ENCODE measurements at places on chromosomes 3 and 15.

GRCh38 chr15:58929891-58930416 is 3.5 kb downstream of the SLTM start:
- DNase-seq = no peak
- no peak overlapping the region for H3K27ac ChIP-seq
- no peak overlapping the region for H3K4me3 ChIP-seq
- no peaks in the 10 kb centered on the region for H3K27me3 ChIP-seq

DNA sequence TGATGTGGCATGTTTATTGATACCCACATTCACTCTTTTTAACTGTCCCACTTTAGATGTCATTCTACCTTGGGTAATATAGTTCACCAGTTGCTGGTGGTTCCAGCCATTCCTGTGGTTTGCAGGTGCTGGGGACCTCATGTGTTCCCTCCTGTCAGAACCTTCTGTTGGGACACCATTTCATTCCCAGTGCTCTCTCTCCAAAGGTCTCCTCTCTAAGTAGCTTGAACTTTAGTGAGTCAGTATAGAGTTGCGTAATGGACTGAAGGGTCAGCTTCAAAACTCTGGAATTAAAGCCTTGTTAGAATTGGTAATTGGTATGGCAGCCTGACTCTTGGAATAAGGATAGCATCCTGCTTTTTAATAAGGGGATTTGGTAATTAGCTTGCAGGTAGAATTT is 108.5 kb downstream of the PLCL2 start:
- no peak for DNase-seq
- H3K36me3 ChIP-seq = peaks cover 4% of the 10 kb centered on the region
- H3K27me3 ChIP-seq = no peaks in the 10 kb centered on the region
- no peak overlapping the region for H3K4me3 ChIP-seq

DNA sequence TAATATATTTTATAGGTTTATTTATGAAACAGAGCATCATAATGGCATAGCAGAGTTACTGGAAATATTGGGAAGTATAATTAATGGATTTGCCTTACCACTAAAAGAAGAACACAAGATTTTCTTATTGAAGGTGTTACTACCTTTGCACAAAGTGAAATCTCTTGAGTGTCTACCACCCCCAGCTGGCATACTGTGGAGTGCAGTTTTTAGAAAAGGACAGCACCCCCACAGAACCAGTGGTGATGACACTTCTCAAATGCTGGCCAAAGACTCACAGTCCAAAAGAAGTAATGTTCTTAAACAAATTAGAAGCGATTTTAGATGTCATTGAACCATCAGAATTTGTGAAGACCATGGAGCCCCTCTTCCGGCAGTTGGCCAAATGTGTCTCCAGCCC is 58.1 kb downstream of the DNAH1 start:
- no peak for DNase-seq
- no peak overlapping the region for H3K27ac ChIP-seq
- no peaks in the 10 kb centered on the region for H3K27me3 ChIP-seq
- H3K4me3 ChIP-seq = no peak overlapping the region

DNA sequence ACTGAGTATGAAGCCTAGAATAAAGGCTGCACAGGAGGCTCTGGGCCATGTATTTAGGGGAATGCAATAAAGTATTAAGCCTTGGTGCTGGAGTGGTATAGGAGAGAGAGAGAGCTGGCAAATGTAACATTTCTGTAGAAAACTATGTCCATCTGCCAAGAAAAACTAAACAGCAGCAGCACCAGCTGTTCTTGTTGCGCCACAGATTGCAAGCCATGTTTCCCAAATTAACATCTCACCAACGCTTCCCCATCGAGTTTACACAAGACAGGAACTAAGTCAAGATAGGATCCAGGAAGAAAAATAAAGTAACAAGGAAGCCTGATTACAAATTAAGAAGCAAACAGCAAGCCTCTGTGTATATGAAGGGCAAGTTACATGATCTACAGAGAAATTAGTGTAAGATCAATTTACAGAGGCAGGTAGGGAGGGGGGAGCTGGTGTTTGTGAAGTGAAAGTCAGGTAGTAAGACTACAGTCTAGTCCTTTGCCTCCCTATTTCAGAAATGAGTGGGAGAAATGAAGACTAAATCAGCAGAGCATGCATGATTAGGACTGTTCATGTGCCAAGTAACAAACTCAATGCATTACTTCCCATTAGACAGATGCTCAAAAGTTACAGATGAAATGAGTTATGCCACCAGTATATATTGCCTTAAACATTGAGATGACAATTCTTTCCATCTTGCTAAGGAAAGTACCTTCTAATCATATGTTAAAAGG is 900.5 kb downstream of the EPHA3 start:
- H3K36me3 ChIP-seq = no peaks in the 10 kb centered on the region
- no peak for DNase-seq
- no peaks in the 10 kb centered on the region for H3K4me1 ChIP-seq
- no peaks in the 10 kb centered on the region for H3K27me3 ChIP-seq
- no peak overlapping the region for H3K4me3 ChIP-seq
- no peak overlapping the region for H3K27ac ChIP-seq

DNA sequence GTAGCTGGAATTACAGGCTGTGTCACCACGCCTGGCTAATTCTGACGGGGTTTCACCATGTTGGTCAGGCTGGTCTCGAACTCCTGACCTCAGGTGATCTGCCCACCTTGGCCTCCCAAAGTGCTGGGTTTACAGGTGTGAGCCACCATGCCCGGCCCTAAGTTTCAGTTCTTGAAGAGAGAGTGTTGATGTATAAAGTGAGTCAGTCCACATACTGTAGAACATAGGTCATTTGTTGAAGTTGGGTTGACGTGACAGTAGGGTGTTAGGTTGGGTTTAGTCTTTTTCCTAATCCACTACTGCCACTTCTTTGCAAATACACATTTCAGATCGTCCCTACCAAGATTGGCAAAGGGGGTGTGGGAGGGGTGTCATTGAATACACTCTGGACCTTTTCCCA is 15.2 kb downstream of the DNAJC19 start:
- H3K4me3 ChIP-seq = no peak overlapping the region
- H3K27me3 ChIP-seq = no peaks in the 10 kb centered on the region
- DNase-seq = no peak
- H3K36me3 ChIP-seq = peaks cover 37% of the 10 kb centered on the region

DNA sequence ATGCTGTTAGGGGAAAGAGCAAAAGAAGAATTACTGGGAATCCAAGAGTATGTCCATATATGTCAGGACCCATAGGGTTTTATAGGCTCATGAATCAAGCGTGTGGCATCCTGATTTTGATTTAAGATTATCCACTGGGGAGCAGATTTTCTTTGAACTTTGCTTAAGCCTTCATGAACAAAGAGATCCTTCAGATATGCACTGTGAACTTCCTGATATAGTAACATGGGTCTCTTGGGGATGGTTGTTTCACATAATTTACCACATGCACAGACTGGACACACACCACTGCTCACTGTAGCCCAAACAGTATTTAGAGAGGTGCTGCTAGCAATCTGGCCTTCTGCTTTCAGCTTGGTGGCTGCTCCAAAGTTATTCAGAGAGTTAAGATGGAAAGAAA is 200.9 kb upstream of the ZPLD1 start:
- no peak overlapping the region for H3K4me3 ChIP-seq
- no peaks in the 10 kb centered on the region for H3K36me3 ChIP-seq

DNA sequence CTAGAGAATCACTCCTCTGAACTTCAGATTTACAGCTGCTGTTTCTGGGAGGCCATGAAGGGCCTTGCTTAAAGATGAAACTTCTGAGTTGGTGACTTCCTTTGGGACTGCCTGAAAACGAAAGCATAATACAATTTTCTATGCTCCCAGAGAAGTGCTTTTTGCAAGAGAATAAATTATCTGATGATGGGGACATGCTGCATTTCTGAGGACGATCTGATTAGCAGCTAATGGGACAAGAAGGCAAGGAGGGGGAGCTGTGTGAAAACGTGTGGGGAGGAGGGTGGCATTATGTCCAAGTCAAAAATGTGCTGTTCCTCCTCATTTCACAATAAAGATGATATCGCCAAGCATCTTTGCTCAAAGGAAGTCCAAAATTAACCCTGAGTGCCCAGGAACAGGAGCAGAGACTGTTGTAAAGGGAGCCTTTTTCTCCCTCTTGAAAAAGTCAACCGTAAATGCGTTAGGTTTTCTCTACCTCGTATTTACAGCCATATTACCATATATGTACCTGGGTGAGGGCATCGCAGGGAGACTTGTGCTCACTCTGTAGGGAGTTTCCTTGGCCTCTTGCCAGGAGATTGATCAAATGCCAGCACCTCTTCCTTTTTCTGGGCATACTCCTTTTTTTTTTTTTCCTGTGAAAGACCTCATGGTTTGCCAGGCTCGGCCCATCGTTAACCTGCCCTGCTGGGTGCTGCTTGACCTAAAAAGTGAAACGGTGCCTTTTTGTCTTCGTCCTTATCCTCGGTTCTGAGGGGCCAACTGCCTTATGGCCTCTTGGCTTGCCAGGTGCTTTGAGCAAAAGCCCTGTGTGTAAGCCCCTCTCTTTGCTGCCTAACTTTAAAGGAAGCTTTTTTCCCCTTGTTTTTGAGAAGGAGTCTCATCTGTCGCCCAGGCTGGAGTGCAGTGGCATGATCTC is 11.5 kb downstream of the ITPR1 start:
- H3K27me3 ChIP-seq = no peaks in the 10 kb centered on the region
- peaks cover 15% of the 10 kb centered on the region for H3K36me3 ChIP-seq
- peak overlapping the region; percentile 91 for H3K27ac ChIP-seq
- DNase-seq = no peak
- H3K4me1 ChIP-seq = peaks cover 40% of the 10 kb centered on the region
- H3K4me3 ChIP-seq = peak overlapping the region; percentile 76

GRCh38 chr3:60250206-60250605 is 1001.0 kb downstream of the FHIT start:
- peaks cover 2% of the 10 kb centered on the region for H3K36me3 ChIP-seq
- no peak overlapping the region for H3K4me3 ChIP-seq
- H3K27ac ChIP-seq = no peak overlapping the region
- H3K4me1 ChIP-seq = peaks cover 3% of the 10 kb centered on the region
- no peak for DNase-seq
- H3K27me3 ChIP-seq = no peaks in the 10 kb centered on the region

DNA sequence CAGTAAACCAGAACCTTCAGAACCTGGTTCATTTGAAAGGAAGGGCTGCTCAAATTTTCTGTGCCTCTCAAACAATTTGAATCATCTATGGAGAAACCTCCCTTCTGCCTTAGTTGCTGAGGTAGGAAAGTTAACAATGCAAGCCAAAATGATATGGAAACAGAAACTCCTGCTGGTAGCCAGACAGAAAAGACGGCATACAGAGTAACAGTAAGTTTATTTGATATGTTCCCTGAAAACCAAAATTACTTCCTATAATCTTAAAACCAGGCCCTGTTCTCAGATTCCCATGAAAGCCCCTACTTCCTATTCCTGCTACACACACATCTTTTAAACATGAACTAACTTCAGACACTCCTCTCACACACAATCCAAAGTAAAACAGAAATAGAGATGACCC is 86.2 kb downstream of the TBC1D5 start:
- peaks cover 8% of the 10 kb centered on the region for H3K4me1 ChIP-seq
- H3K4me3 ChIP-seq = no peak overlapping the region
- no peaks in the 10 kb centered on the region for H3K36me3 ChIP-seq
- no peak overlapping the region for H3K27ac ChIP-seq

DNA sequence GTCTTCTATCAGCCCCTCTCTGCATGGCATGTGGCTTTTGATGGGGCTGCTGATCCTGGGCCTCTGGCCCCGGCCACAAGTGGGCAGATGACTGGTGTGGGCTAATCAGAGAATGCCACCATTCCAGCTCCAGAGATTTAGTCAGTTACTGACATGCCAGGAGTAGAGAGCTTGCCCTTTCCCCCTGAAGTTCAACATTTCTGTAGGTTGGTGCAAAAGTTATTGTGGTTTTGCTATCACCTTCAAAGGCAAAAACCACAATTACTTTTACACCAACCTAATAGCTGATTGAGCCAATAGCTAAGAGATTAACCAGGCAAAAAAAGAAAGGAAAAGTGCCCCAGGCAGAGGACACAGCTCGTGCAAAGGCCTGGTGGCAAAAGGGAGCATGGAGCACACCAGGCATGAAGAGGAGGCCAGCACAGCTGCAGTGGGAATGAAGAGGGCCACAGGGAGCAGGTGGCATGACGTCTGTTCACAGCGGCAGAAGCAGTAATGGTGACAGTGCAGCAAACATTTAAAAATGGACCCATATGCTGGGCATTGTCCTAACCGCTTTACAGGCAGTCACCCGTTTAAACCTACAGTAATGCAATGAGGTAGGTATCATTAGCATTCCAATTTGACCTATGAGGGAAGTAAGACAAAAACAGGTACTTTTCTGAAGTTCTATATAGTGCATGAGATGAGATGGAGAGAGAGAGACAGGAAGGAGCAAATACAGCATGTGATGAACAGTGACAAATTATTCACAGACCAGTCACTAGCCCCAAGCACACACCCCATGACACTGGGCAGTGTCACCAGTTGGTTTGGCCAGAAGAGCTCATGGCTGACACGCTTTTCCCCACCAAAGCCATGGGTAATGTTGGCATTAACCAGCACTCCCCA is 373.0 kb upstream of the PROK2 start:
- H3K4me1 ChIP-seq = peaks cover 2% of the 10 kb centered on the region
- H3K4me3 ChIP-seq = no peak overlapping the region
- H3K27me3 ChIP-seq = no peaks in the 10 kb centered on the region

- H3K36me3 ChIP-seq = peaks cover 22% of the 10 kb centered on the region
- no peak overlapping the region for H3K4me3 ChIP-seq
- H3K27me3 ChIP-seq = no peaks in the 10 kb centered on the region
These were observed 3.5 kb downstream of the CCDC51 start for GRCh38 chr3:48436477-48436787.

GRCh38 chr15:59993950-59994401 is 10.1 kb upstream of the FOXB1 start:
- no peaks in the 10 kb centered on the region for H3K36me3 ChIP-seq
- no peak overlapping the region for H3K27ac ChIP-seq
- H3K4me1 ChIP-seq = peaks cover 40% of the 10 kb centered on the region
- H3K4me3 ChIP-seq = peak overlapping the region; percentile 34

DNA sequence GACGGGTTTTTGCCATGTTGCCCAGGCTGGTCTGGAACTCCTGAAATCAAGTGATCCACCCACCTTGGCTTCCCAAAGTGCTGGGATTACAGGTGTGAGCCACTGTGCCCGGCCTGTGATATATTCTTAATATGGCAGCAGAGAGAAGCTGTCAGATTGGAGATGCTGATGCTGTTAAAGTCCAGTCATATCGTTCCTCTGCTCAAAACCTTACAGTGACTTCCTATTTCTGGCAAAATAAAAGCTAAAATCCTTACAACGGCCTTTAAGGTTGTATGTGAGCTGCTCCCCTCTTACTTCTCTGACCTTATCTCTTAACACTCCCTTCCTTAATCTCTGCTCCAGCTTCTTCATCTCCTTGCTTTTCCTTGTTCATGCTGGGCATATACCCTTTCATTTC is 26.6 kb upstream of the MGA start:
- no peaks in the 10 kb centered on the region for H3K27me3 ChIP-seq
- no peaks in the 10 kb centered on the region for H3K36me3 ChIP-seq
- peaks cover 13% of the 10 kb centered on the region for H3K4me1 ChIP-seq
- DNase-seq = no peak

GRCh38 chr3:196989721-196990262 is 21.2 kb upstream of the PIGZ start:
- H3K4me3 ChIP-seq = no peak overlapping the region
- no peaks in the 10 kb centered on the region for H3K4me1 ChIP-seq
- peaks cover 2% of the 10 kb centered on the region for H3K27me3 ChIP-seq
- DNase-seq = no peak
- H3K36me3 ChIP-seq = no peaks in the 10 kb centered on the region

GRCh38 chr15:90043530-90044010 is 42.4 kb downstream of the ZNF710 start:
- no peaks in the 10 kb centered on the region for H3K36me3 ChIP-seq
- H3K27me3 ChIP-seq = no peaks in the 10 kb centered on the region
- no peak for DNase-seq
